ENCODE measurements at places on chromosomes 11 and 22.

DNA sequence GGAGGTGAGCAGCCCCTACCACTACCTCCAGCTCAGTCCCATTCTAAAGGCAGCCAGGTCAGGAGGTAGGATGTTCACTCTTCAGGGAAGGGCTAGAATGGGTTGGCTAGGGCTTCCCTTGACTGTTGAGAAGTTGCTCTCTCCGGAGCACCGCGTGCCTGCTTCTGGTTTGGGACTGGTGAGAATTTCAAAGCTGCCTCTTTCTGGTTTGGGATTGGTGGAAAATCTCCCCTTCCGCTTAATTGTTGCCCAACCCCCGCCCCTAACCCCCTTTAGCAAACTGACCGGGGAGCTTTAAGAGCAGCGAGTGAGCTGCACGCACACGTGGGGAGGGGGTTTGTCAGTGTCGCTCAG is 686 bp downstream of the USP2 start:
- no peak for DNase-seq

- no peak for DNase-seq
Observed at GRCh38 chr11:113690619-113691569, 15.2 kb downstream of the TMPRSS5 start.

DNA sequence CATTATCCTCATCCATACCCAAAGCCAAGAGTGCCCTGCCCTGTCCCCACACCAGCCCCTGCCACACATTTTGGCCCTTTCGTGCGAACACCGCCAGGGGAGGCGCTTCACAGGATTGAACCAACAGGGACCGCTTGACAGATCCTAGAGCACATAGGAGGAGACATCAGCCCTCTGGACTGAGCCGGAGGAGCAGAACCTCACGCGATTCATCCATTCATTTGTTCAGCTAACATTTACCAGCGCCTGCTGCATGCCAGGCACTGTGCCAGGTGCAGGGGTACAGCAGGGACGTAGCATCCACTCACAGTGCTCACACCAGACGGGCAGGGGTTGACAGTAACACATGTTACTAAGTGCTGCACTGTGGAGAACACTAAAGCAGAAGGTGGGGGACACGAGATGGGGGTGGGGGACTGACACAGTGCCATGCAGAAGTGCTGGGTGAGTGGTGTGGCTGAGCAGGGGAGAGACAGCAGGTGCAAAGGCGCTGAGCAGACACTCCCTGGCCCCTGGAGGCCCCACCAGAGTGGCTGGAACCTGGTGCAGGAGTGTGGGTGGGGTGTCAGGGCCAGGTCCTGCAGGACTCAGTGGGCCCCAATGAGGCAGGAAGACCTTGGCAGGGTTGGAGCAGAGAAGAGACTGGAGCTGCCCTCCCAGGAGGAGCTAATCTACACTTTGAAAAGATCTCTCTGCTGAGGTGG is 3.4 kb downstream of the GNAZ start:
- no peak for DNase-seq

DNA sequence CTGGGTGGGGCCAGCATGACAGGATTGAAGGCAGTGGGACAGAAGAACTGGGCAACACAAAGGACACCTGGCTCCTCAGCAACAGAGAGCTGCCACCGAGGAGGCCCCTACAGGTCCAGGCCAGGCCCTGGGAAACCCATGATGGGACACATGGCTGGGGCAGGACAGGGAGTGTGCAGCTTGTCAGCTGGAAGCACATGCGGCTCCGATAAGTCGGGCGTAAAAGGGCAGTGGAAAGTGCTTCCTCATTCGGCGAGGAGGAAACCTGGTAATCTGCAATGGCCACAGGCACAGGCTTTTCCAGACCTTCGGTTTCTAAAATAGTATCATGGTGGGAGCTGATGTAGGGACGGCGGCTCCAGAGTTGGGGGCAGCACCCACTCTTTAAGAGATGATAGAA is 16.5 kb downstream of the GNAZ start:
- no peak for DNase-seq

DNA sequence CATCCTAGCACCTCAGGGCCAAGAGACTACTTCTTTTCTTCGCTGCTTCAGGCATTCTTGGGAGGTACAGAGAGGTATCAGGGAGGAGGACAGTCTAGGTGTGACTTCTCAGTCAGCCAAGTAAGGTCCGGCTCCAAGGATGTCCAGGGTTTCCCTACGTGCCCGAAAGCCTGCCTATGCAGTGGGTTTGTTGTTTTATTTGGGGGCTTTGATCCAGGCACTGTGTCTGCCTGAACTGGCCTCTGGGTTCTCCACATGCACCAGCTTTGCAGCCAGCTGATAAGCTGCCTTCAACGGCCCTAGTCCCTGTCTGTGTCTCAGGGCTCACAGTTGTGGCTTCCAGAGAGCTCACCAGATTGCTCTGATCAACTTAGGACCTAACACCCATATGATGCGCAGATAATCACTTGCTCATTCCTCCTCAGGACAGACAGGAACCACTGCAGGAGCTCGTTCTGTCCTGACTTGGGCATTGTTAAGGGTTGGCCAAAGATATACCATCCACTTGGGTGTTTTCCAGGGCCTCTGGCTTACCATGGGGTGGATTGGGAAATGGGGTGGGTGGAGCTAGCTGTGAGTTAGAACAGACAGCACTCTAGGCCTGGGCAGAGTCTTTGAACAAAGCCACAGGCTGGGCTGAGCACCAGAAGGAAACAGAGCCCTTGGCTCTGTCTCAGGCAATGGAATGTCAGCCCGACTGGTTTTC is 45.5 kb upstream of the CRYBB3 start:
- DNase-seq: no peak

- DNase-seq: no peak
Observed at GRCh38 chr11:5807580-5807979, 1.1 kb upstream of the OR52N2 start.

DNA sequence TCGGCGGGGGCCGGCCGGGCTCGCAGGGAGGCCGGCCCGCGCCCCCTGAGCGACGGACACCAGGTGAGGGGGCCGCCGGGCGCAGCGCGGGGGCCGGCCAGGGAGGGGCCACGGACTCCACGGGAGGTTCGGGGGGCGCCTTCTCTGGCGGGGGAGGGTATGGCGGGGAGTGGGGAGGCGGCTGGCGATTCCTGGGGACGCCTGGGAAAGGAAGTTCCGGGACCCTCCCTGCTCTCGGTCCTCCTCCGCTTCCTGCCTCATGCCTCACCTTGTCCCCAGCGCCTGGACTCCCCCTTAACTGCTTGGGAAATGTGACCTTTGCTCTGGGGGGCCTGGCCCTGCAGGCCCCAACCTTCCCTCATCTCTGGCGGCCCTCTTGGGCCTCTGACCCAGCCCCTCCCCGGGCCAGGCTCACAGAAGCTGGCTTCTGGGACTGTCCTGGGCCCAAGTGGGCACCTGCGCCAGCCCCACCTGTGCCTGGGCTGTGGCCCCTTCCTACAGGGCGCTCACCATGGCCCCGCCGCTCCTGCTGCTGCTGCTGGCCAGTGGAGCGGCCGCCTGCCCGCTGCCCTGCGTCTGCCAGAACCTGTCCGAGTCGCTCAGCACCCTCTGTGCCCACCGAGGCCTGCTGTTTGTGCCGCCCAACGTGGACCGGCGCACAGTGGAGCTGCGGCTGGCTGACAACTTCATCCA is 516 bp downstream of the LRFN4 start:
- DNase-seq: no peak
